ENCODE measurements at places on chromosomes 3 and 15.

DNA sequence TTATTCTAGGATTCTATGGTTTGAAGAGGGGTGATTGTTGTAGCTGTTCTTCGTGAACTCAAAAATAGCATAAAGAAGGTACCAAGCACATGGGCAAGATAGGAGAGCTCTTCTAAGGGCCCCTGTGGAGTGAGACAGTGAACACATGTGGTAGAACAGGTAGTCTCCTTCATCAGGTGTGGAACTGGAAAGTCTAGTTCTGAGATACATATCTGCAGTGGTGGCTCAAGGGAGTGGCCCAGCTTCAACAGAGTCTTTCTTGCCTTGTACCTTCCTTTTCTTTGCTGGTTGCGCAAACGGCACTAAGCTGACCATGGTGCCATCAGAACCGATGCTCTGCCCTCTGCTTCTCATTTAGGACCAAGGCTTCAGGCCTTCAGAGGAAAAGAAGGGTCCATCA, 65.2 kb downstream of the CERS3 start:
- no peak for DNase-seq

DNA sequence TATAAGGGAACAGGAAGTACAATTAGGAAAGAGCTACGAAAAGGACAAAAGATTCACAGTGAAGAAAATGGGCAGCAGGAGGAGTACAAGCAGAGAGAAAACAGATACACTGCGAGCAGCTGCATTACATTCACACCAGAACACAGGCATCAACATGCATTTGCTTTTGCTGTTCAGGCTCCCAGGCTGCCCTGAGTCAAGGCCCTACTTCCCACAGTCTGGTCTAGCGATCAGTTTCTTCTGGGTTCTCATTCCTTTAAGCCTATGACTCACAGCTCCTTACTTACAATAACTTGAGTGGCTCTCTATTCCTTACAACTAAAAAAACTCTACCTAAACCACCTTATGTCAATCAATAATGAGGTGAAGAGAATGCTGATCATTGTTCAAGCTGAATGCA, 24.5 kb upstream of the ZNF445 start:
- DNase-seq: no peak

DNA sequence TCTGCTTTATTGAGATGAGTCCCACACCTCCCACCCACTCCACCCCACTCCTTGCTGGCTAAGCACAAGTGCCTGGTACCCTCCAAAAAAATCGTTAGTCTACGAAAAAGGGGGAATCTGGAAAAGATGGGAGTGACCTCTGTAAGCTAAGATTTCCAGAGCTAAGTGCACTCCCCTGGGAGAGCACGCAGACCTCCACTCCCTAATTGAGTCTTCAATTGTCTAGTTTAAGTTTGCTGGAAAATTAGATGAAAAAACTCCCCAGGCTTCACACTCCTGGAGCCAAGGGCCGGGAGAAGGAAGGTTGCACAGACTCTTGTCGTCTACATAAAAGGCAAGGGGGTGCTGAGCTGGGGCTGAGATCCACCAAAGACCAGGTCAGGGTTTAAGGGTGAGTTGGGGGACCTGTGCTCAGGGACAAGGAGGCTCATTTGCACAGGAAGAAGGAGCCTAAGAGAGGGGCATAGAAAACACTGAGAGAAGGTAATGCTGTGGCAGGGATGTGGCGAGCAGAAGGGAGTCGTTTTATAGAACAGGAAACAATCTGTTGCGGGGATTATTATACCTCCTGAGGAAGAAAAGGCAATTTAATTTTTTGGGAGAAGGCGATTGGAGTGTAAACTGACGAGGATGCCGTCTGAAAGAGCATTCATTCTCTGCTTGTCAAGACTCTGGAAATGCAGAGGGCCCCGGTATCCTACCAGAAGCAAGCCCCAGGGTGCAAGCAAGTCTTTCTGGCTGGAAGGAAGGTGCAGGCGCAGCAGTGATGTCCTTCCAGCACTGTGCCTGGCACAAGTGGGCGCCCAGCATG, 126.5 kb upstream of the DLG1 start:
- DNase-seq: no peak

DNA sequence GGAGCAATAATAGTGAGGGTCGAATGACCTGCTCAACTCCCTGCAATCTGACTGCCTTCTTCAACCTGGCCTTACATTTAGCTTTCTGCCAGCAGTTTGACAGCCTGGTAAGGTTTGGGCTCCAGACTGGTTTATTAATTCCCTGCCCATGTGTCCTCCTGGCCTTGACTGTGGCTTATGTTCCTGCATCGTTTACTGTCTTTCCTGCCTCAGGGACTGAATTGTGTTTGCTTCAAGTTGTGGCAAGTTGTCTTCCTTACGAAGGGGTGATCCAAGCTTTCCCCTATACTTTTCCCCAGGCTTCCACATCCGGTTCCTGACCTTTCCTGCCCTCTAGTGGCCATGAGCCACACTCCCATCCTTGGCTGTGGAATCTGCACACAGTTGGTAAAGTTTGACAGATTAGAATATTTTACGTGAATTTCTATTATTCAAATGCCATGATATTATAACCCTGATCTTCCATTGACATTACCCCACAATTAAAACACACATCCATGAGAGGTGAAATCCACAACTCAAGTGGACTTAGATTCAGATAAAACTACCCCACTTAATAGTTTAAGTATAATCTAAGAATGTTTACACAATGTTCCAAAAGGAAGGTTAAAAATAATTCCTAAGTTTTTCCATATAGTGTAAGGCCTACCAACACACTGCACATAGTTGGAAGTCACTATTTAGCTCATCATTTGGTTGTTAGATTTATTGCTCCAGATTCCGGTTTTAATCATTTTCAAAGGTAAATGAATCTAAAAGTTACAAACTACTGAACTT, 95.7 kb downstream of the NEDD4 start:
- DNase-seq: no peak

DNA sequence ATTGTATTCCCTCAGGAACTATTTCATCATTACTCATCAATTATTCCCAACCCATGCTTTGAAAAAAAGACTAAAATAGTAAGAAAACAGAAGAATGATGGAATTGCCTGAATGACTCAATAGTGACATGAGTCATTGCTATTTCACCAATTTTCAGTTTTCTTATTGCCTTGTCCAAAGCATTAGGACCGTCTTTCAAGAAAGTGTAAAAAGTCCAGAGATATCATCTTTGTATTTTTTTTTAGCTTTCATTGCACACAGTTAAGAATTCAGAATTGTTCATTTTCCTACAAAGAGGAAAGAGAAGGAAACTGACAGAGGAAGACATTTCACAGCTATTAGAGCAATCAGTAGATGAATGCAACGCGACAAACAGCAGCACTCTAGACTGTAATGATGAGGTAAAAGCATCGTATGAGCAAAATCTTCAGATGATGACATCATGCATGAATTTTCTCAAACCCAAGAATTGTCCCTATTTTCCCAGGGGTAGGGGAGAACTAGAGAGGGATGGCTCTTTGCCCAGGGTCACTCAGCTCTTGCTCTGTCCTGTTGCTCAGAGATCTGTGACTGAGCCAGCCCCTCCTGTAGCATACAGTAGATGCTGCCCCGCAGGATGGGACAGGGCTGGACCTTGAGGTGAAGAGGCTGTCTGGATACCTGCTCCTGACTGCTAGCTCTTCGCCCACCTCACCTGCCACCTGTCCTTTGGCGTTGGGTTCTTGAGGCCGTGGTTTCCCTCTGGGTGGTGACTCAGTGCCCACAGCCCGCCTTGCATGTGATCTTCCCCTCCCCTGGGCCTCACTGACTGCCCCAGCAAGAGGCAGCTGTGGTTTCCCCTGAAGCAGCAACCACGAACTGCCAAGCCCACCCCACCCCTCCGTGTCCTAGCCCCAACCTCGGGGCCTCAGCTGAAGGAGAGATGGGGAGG, 84.8 kb downstream of the PPCDC start:
- peak; percentile 34 for DNase-seq

DNA sequence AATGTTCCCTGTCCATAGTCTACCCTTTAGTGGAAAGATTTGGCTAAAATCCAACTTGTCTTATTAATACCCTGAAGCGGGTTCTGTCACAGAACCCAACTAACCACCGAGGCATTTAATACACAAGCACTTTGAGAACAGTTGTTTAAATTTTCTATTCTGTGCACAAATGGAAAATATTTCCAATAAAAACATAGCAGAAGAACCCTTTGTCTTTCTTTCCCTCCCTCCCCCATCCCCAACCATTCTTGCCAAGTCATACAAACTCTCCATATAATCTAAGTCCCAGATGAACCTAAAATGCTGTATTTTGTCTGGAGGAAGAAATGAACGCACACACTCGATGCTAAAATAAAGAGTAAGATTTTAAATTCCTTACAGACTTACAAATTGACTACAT, 126.9 kb upstream of the STRIT1 start:
- no peak for DNase-seq

GRCh38 chr15:57158589-57158988, 217.7 kb upstream of the CGNL1 start:
- no peak for DNase-seq

- no peak for DNase-seq
Observed at GRCh38 chr3:194134231-194134756, 1.7 kb upstream of the HES1 start.

- no peak for DNase-seq
Observed at GRCh38 chr15:87874896-87875711, 381.4 kb downstream of the NTRK3 start.

DNA sequence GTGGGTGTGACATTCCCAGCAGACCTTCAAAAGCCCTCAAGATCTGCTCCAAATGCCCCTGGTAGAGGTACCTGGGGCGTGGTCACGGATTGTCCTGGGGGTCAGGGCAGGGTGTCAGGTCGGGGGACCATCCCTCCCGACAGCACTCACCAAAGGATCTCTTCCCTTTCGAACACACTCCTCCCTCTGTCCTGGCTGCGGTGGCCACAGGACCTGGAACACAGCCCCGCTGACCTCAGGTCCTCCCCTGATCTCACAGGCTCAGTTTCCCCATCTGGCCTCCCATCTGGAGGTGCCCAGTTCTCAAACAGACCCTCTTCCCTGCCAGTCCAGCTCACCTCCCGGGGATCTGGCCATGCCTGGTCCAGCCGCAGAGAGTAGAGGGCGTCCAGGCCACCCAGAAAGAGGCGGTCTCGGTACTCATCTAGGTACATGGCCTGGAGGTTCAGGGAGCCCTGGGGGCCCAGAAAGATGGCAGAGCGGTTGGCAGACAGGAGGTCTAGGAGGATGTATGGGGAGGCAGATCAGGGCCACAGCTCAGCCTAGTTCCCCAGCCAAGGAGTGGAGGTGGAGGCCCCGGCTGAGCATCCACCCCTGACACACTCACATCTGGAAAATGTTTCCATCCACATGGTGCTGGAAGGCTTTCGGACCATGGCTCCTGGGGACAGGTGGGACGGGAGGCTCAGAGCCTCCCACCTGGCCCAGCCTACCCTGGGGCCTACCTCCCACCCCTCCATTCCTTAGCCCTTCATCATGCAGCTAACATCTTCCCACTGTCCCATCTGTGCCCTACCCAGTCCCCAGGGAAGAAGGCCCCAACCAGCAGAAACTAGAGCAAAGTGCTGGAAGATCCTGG, 2.3 kb downstream of the SEMA3G start:
- no peak for DNase-seq

- no peak for DNase-seq
Observed at GRCh38 chr3:187850258-187850921, 105.1 kb upstream of the BCL6 start.

DNA sequence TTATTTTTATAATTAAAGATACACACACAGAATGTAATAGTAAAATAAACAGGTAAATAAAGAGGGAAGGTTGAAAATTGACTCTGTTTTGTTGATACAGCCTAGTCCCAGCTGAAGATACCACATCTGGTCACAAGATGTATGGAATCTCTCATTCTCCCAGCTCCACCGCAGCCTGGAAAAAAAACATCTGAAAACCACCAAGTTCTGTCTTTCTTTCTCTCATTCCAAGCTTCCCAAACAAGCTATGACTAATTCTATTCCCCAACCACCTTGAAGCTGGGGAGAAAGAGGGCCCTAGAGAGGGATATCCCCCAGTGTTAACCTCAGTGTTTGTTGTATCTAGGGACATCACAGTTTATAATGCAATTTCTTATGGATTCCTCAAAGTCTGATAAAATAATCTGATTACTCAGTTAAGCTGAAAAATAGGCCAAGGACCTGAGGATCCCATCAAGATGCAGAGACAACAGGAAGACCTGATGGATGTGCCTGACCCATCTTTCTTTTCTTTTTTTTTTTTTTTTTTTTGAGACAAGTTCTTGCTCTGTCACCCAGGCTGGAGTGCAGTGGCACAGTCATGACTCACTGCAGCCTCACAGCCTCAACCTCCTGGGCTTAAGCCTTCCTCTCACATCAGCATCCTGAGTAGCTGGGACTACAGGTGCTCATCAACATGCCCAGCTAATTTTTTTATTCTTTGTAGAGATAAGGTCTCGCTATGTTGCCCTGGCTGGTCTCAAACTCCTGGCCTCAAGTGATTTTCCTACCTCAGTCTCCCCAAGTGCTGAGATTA, 38.1 kb downstream of the SRGAP3 start:
- DNase-seq: no peak

- no peak for DNase-seq
Observed at GRCh38 chr3:82001276-82001923, 240.0 kb upstream of the GBE1 start.

GRCh38 chr3:2343031-2343682, 244.5 kb downstream of the CNTN4 start:
- no peak for DNase-seq

GRCh38 chr3:3305084-3305483, 125.6 kb upstream of the CRBN start:
- no peak for DNase-seq

- no peak for DNase-seq
Observed at GRCh38 chr3:78580681-78581080, 1187.1 kb downstream of the ROBO1 start.

DNA sequence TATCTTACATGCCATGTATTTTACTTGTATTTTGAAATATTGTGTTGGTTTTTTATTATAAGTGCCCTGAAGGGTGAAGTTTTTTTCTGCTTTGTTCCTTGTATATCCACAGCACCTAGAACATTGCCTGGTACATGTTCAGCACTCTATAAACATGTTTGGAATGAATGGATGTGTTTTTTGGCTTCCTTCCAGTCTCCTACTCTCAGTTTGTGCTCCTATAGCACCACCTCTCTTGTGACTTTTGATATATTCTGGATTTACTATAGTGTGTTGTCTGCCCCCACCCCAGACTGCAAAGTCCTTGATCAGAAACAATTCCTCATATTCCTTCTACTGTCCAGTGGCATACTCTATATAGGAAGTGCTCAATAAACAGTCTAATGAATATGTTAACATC, 60.6 kb downstream of the PLCL2 start:
- DNase-seq: no peak

DNA sequence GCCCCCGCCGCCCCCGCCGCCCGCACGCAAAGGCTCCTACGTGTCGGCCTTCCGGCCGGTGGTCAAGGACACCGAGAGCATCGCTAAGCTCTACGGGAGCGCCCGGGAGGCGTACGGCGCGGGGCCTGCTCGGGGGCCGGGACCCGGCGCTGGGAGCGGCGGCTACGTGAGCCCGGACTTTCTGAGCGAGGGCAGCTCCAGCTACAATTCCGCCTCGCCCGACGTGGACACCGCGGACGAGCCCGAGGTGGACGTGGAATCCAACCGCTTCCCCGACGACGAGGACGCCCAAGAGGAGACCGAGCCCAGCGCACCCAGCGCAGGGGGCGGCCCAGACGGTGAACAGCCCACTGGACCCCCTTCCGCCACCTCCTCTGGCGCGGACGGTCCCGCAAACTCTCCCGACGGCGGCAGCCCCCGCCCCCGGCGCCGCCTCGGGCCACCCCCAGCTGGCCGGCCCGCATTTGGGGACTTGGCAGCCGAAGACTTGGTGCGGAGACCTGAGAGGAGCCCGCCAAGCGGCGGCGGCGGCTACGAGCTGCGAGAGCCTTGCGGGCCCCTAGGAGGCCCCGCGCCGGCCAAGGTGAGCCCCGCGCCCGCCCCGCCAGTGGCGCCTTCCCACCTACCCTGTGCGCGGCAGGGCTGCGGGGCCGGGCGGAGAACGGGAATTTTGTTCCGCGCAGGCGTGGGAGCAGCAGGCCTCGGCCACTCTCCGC, 2.4 kb downstream of the SKOR1 start:
- DNase-seq: no peak

Measured in effector memory CD4-positive, alpha-beta T cell (primary cell).